ENCODE measurements at places on chromosomes 11 and 22.

GRCh38 chr11:76543006-76543703 is 98.3 kb downstream of the EMSY start:
- no peak for DNase-seq

DNA sequence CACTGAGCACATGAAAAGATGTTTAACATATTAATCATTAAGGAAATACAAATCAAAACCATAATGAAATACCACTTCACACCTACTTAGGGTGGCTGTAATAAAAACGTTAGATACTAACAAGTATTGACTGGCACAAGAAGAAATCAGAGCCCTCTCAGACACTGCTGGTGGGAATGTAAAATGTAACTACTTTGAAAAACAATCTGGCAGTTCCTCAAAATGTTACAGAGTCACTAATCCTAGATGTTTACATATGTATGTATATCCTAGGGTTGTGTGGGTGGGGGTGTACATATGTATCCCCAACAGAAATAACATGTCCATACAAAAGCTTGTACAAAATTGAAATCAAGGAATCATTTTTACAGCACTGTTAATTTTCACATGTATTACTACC is 15.2 kb downstream of the EED start:
- no peak for DNase-seq

DNA sequence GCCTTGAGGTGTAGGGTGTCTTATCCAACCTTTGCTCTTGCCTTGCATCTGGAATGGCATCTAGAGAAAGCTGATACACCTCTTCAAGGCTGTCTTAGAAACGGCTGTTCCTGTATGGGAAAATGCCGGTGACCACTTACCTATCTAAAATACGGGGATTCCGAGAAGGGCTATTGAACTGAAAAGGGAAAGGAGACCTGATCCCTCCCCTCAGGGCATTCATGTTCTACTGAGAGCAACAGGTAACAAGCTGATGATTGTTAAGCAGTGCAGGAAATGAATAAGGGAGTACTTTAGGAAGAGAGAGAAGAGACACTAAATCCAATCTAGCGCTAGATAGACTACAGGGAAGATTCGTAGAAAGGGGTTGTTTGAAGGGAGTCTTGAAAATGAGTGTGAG is 1388.1 kb downstream of the FAM181B start:
- DNase-seq: no peak

GRCh38 chr11:121112498-121113455 is 11.7 kb downstream of the TECTA start:
- peak; percentile 81 for DNase-seq

DNA sequence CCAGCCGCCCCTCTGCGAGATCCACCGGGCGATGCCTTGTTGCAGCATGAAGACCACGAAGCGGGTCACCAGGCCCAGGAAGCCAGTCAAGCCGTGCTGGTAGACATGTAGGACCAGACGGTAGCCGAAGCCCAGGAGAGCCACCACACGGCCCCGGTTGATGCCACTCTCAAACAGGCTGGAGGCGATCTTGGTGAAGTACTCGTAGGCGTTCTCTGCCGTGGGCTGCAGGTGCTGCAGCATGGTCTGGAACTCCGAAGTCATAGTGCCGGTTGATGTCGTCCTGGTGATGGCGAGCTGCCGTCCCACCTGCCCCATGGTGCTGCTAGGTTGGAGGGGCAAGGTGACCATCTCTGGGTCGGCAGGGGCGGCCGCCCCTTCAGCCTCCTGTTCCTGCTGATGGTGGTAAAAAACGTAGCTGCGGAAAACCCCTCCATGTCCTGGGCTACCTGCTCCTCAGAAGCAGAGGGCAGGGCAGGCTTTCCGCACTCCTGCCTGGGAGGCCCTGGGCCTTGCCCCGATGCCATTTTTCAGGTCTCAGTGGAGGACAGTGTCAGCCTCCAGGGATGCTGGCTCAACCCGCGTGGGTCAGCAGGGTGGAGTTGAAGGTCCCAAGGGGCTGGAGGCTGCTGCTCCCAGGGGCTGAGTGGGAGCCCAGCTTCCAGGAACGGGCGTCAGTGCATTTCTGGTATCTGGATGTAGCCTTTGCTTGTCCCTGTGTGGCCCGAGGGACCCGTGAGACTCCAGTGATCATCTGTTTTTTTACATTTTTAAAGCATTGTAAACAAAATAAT is 98.7 kb downstream of the ADAMTS15 start:
- no peak for DNase-seq

- peak; percentile 85 for DNase-seq
These were observed 23.3 kb downstream of the ARHGEF17 start for GRCh38 chr11:73331138-73331916.

GRCh38 chr22:47122441-47123000 is 360.1 kb downstream of the TBC1D22A start:
- DNase-seq: no peak

DNA sequence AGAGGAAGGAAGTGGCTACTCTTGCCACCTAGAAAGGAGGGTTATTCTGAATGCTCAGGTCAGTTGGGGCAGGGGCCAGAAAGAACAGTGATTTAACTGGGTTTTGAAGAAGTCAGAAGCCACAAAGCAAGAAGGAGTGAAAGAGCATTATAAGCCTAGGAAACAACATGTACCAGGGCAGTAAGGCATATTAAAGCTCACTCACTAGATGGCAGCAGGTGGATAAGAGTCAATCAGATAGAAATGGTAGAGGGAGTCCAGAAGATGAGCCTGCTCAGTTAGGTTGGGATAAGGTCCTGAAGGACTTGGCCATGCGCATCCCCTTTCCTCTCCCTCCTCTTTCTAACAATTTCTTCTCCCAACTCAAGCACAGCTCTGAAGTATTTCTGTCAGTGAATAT is 22.0 kb upstream of the PATE1 start:
- peak; percentile 38 for DNase-seq

DNA sequence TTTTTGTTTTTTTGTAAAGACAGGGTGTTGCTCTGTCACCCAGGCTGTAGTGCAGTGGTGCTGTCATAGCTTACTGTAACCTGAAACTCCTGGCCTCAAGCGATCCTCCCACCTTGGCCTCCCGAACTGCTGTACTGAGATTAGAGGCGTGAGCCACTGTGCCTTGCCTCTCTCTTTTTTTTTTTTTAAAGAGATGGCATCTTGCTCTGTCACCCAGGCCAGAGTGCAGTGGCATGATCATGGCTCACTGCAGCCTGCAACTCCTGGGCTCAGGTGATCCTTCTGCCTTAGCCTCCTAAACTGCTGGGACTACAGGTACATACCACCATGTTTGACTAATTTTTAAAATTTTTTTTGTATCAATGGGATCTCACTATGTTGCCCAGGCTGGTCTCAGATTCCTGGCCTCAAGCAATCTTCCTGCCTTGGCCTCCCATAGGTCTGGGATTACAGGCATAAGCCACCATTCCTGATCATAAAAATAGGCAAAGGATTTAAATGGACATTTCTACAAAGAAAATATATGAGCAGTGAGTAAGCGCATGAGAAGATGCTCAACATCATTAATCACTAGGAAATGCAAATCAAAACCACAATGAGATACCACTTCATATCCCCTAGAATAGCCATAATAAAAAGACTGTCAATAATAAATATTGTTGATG is 17.3 kb upstream of the CLNS1A start:
- no peak for DNase-seq

DNA sequence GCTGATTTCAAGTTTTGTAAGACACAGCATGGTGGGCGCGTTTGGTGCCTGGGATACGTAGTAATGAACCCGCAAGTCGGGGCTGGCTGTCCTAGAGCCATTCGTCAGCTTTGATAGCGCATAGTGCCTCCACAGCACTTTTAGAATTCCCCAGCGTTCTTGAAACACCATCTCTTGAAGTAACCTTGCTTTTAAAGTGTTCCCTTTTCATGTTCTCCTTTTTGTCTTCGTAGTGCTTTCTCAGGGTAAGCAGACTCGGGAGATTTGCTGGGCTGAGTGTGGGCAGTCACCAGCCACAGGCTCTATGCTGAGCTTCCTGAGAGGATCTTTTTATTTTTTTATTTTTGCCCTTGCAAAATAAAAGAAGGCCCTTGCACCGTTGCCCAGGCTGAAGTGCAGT is 39.6 kb upstream of the CTTN start:
- DNase-seq: no peak

DNA sequence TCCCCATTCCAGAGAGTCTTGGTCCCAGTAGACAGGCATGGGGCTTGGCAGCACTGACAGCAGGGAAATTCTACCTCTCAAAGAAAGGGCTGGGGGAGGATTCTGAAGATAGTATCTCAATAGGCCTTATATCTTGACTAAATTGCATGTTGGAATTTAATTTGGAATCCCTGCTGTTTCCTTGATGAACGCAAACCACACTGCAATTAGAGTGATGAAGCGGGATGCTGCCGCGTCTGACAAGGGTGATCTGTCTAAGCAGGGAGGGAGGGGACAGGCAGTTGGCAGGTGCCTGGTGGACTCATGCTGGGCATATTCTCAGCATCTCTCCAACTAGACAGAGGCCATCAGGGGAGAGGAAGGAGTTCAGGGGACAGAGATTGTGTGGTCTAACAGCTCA is 48.4 kb downstream of the COMMD9 start:
- no peak for DNase-seq

- DNase-seq: no peak
These were observed 9.9 kb upstream of the TTLL1 start for GRCh38 chr22:43099095-43099494.

- DNase-seq: no peak
These were observed 44.4 kb upstream of the FTH1 start for GRCh38 chr11:62011881-62012280.

GRCh38 chr11:76291576-76292526 is 85.5 kb upstream of the WNT11 start:
- DNase-seq: no peak

Measured in choroid plexus epithelial cell (primary cell).